ENCODE measurements at places on chromosomes 4 and X.
A peak's percentile ranks its signal among the peaks of the same experiment; 100 is the strongest.

- DNase-seq: no peak
These were observed 18.0 kb downstream of the HHIP start for GRCh38 chr4:144663834-144664475.

- no peak for DNase-seq
These were observed 46.2 kb upstream of the NHS start for GRCh38 chrX:17328837-17329236.

DNA sequence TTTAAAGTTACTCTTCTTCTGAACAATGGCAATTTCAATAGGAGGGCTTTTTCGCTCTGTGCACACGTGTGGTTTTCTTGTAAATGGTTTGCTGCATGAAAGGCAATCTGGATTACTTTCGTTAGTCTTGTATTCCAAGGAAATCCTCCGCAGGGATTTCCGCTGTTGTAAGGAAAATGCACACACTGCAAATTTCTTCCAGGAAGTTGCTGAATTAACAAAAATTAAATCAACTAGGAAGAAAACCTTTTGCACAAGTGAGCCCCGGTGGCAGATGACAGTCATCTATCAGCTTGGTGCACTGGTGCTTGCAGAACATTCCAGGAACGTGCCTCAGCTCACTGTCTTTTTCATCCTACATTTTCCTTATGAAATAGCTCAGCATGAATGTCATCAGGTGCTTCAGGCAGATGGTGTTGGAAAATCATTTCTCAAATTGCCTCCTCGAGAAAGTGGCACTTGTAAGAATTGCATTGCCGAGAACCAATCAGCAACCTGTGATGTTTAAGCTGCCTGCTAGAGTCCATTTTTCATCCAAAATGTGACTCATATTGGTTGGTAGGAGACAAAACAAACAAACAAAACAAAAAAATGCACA is 272.4 kb upstream of the VCX start:
- DNase-seq: no peak

GRCh38 chrX:103376979-103377324 is 614 bp downstream of the BEX3 start:
- no peak for DNase-seq

DNA sequence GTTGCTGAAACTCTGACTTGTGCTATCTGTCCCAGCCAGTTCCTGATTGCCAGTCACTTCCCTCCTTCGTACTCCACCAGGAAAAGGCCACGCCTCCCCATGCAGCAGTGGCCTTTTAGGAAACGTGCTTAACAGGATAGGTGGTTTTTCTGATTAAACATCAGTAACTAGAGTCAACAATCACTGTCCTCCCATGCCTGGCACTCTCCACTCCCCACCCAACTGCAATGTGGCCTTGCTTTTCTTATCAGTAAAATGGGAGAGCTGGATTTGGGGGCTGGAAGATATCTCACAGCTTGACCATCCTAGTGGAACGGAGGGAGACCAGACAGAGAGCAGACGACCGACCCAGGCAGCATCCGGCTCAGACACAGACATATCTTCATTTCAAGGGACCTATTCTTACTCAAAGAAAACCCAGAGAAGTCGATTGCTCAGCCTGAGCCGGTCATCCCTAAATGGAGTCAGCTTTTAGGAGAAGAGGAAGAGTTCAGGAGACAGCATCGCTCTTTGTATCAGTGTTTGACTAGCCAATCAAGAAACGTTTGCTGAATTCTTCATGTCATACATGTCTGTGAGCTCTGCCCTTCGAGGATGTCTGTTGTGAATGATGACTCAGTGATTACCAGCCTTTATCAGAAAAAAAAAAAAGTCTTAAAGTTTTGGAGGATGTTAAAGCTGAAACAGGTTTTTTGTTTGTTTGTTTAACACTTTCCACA is 12.7 kb upstream of the UBA6 start:
- peak; percentile 92 for DNase-seq

DNA sequence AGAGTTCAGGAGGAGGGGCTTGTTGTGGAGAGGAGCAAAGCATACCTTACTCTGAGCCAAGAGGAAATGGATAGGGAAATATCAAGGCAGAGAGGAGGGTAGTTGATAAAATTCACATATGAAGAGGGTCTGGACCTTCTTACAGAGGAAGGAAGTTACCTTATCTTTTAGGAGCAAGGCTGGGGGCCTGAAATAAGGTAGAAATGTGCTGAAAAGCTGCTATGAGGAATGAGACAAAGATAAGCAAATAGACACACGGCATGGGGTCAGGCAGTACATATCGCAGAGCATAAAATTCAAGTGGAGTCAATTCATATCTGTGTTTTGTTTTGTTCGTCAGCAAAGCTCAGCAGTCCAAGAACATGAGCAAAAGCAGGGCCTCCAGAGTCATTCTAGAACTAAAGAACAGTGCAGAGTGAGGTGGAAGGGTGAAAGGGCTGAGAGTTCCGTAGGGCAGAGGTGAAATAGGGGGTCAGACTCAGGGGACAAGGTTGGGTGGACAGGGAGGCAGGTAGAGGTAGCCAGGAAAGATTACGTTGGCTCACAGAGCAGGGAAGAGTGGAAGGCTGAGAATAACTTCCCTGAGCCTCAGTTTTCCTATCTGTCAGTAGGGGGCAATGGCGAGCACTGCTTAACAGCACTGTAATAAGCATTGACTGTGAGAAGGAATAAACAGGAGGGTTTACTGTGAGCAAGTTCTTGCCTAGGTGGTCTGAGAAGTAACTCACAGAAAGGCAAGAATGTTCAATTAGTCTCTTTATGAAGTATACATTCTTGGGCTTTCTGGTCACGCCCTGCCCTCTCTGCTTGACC is 9.2 kb downstream of the VSIG4 start:
- DNase-seq: no peak

GRCh38 chrX:110315551-110315950 is 2.3 kb downstream of the AMMECR1 start:
- DNase-seq: no peak

GRCh38 chr4:177339477-177340374 is 30.1 kb downstream of the NEIL3 start:
- DNase-seq: peak; percentile 7

DNA sequence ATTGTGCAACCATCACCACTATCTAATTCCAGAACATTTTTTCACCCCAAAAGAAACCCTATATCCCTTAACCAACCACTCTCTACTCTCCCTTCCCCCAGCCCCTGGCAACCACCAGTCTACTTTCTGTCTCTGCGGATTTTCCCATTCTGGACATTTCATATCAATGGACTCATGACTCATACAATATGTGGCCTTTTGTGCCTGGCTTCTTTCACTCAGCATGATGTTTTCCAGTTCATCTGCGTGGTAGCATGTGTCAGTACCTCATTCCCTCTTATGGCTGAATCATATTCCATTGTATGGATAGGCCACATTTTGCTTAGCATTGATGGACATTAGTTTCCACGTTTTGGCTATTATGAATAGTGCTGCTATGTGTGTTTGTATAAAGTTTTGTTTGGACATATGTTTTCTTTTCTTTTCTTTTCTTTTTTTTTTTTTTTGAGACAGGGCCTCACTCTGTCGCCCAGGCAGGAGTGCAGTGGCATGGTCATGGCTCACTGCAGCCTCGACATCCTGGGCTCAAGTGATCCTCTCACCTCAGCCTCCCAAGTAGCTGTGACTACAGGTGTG is 335.4 kb downstream of the BCOR start:
- peak; percentile 66 for DNase-seq

DNA sequence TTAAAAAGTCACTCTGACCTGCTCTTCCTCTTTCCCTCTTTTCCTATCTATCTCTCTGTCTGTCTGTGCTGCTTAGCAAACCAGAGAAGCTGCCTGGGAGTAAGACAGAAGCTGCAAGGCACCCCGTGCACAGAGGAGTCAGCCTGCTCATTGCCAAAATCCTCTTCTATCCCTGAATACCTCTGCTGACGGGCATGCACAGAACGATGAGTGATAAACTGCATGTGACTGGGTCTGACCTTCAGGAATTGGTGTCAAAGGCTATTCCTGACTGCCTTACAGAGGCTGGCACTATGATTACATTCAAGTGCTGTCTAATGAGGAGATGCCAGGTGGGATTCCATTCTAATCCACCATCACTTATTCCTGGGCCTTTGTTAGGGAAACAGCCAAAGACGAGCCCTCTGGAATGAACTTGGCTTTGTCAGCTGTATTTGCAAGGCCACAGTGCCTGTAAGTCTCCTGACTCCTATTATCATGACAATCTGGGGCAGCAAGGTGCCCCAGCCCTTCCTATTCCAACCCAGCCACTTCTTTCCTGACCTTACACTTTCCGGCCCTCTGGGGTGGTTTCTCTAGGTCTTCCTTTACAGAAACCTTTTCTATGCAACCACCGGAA is 45.4 kb upstream of the CTAG2 start:
- no peak for DNase-seq

DNA sequence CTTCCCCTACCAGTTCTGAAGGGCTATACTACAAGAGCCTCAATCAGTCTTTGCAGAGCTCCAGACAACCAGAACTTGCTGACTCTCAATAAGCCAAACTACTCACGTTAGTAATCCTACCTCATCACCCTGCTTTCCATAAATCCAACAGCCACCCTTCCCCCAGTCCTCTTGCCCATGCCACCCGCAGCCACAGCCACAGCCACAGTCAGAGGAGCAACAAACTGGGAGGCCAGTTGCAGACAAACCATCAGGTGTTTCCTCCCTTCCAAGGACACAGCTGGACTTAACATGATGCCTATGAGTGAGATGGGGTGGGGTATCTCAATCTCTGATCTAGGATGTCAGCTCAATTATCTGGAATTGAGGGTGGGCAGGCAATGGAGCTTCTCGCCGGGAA is 1.0 kb downstream of the GABRA3 start:
- no peak for DNase-seq

DNA sequence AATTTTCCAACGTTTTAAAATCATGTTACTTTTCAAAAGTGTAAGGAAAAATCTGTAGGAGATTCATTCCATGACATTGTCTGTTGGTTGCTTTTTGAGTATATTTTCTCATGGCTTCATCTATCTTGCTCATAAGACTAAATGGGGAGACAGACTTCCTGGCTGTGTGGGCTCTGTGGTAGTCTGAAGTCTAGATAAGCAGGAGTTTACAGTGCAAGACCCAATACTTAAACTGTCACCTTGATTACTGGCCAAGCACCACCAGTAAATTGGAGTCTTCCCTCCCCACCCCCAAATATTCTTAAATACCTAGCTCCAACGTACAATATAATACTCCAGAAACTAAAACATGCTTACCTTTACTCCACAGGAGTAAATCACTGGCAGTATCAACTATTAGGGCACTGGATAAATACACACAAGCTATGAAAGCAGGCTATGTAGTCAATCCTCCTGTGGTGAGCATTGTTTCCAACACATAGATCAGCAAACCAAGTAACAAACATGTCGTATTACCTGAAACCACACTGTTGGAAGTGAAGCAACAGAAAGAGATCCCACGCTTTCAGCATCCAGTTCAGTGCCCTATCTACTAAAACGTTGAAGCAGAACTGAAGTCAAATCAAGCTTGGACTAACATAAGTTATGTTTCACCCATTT is 6.2 kb downstream of the HNRNPD start:
- DNase-seq: no peak

GRCh38 chrX:15751155-15751819 is 13.2 kb downstream of the CA5B start:
- DNase-seq: no peak

DNA sequence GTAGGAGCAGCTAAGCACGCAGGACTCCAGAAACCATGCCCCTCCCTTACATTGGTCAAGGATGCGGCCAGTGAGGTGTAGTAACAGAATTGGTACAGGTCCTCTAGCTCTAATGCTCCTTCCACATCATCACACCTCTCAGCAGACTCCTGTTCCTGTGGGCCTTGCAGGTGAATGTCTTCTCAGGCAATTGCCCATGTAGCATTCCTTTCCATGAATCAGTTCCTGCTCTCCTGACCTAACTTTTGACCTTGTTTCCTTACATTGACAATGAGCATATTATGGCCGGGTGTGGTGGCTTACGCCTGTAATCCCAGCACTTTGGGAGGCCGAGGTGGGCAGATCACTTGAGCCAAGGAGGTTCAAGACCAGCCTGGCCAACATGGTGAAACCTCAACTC is 31.3 kb downstream of the MAP7D3 start:
- DNase-seq: peak; percentile 6

DNA sequence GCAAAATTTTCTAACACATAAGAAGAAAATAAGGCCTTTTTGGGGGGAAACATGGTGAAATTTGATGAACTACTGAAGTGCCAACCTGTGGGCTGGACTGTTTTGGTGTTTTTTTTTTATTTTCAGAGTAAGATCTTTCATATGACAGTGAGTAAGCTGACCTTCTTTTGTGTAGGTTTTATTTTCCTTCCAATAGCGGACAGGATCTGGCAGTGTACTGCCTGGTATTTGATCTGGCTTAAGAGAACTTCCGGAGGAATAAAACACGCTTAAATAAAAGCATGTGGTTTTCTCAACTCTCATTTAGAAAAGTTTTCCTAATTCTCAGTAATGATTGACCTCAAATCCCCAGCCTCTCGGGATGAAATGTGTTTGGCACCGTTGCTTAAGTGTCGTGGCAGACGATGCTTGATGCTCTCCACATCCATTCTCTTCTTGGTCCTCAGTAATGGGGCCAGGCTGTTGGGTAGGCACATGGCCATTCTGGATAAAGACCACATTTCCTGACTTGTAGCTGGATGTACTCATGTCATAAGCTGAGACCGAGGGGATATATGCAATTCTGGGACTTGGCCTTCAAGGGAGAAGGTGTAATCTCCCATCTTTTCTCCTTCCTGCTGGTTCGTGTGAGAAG is 65.6 kb upstream of the PDLIM3 start:
- DNase-seq: no peak

DNA sequence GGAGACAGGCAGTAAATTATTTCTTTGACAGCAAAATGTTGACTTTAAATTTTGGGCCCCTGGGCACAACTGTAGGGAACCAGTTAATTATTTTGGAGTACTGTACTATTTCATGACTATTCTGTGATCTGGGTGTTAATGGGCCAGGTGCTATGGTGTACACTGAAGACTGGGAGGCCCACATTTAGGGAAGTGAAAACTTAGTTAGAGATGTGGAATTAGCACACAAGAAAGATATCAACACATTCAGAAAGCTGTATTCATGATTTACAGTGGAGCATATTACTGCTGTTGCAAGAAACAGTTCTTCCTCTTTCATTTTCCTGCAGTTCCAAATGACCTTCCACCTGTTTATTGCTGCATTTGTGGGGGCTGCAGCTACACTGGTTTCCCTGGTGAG is 12.4 kb downstream of the PLP1 start:
- DNase-seq: no peak

- no peak for DNase-seq
These were observed 83.8 kb upstream of the HHIP start for GRCh38 chr4:144562019-144562705.

DNA sequence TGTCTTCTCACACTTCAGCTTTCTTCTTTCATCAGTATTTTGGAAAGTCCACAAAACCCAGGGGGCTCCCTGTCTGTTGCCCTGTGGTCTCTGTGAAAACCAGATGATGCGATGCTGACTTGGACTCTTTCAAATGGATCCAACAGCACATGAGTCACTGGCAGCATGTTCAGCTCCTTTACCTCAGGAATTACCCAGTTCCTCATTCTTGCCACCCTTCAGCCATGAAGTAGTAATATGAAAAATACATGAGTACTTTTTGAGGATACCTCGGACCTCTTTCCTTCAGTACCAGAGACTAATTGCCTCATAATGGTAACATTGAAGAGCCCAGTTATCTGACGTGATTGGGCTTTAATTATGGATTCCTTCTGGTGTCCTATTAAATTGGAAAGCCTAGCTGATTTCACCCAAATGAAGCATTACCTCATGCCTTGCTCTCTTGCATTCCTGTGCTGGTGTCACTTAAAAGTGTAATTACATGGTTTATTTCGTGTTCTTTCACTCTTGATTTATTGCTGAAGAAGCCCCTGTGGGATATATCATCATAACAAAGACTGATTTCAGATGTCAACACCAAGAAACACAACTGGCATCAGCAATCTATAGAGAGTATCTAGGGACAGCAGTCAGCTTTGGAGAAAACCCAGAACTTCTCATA is 63.4 kb downstream of the NFKB1 start:
- DNase-seq: peak; percentile 77
